ENCODE measurements at places on chromosomes 11 and 22.

DNA sequence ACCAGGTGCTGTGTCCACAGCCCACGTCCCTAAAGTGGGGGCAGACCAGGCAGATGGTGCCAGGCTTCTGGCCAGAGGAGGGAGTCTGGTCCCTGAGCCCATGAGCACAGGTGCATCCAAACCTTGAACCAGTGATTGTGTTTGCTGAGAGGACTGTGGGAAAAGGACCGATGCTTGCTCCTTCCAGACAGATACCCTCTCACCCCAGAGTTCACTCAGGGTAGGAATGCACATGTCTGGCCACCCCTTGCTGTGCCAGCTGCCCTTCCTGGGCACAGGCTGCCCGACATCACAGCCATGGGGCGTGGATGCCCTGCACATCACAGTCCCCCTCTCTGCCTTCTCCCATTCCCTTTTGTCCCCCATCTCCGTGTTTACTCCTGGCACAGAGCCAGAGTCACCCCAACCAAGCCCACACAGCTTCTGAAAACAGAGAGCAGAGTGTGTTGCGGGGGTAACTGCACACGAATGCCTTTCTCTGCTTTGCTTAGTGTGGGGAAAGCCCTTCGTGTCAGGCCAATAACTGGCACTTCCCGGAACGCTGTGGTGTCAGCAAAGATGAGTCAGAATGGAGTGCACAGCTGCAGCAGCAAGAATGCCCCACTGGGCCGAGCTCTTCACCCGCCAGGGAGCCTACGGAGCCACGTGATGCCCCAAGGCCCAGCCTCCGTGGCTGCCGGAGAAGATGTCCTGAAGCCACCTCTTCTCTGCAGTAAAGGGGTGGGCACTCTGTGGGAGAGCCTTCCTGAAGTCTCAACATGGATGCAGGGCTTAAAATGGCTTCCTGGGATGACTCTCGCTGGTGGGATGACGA lies 7.6 kb downstream of the CARS1 start:
- DNase-seq, result peak; percentile 95

GRCh38 chr22:23259916-23260644 lies 79.8 kb downstream of the BCR start:
- DNase-seq, result no peak

- DNase-seq, result no peak
Observed at GRCh38 chr11:74593463-74593862, 1.1 kb downstream of the POLD3 start.

DNA sequence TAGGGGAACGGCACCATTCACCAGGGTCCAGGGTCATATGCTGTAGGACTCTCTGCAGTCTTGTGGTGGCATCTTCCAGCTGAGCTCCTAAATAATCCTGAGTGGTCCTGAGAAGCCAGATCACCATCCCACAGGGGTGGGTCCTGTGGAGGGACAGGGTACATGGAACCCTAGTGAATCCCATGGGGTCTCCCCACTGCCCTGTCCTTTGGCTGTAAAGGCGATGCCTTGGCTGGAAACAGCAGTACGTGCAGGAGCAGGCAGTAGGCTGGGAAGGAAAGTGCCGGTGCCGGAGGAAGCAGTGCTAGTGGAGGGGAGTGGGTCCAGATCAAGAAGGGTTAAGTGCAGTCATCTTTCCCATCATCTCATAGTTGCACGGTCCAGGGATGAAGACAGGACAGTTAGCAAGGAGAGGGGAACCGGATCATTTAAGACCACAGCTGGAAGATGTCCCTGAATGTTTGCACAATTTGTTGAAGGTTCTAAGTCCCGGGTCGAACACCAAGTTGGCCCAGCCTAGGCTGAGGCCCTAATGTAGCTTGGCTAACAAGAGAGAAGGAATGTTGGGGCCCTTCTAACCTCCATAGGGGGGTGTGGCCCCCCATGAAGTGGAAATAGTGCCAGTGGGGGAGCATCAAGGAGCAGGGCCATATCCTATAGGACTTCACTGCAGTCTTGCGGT lies 18.1 kb downstream of the TSPAN32 start:
- no peak for DNase-seq

Measured in HCEC 1CT (cell line).